ENCODE measurements at places on chromosomes 6 and 20.

GRCh38 chr6:7238900-7239589, 74.0 kb downstream of the SSR1 start:
- peak; percentile 46 for DNase-seq

- no peak for DNase-seq
These were observed 186.2 kb upstream of the SYNDIG1 start for GRCh38 chr20:24283186-24283585.

DNA sequence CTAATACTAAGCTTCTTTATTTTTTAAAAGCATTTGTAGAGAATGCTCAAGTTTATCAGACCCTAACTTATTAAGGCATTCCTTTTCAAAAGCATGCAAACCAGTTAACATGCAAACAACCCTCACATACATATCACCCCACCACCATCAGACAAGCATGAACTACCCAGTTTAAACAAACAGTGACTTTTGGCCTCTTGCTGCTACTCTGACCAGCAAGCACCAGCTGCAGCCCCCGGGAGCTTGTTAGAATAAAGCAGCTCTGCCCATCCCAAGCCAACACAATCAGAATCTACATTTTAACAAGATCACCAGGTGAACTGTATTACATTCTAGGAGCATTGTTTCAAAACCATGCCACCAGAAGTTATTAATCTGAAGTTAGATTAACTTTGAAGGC, 5.9 kb upstream of the NUP153 start:
- no peak for DNase-seq

GRCh38 chr20:13102237-13102636, 93.5 kb downstream of the SPTLC3 start:
- DNase-seq = no peak

- DNase-seq = no peak
These were observed 153.4 kb downstream of the PHACTR1 start for GRCh38 chr6:12869816-12870432.

- DNase-seq = no peak
These were observed 137.3 kb downstream of the VEGFA start for GRCh38 chr6:43907312-43907711.

- no peak for DNase-seq
These were observed 67.2 kb downstream of the PLCG1 start for GRCh38 chr20:41204304-41205265.

DNA sequence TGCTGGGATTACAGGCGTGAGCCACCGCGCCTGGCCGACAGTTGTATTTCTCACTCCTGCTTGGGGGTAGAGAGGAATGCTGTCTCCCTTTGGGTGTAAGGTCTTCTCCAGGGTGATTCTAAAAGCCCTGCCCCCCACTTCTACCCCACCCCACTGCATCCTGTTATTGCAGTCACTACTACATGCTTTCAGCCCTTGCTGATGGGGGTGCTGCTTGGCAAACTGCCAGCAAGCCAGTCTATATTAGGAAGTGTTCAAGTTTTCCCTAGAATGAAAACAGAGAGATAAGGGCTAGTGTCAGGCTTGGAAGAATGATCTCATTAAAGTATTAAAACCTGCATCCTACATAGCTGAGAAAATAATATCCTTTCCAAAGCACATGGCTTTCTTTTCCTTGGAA, 31.3 kb downstream of the TTI1 start:
- DNase-seq = no peak

Measured in HFF-Myc (cell line).